ENCODE measurements at places on chromosomes 12 and 14.

DNA sequence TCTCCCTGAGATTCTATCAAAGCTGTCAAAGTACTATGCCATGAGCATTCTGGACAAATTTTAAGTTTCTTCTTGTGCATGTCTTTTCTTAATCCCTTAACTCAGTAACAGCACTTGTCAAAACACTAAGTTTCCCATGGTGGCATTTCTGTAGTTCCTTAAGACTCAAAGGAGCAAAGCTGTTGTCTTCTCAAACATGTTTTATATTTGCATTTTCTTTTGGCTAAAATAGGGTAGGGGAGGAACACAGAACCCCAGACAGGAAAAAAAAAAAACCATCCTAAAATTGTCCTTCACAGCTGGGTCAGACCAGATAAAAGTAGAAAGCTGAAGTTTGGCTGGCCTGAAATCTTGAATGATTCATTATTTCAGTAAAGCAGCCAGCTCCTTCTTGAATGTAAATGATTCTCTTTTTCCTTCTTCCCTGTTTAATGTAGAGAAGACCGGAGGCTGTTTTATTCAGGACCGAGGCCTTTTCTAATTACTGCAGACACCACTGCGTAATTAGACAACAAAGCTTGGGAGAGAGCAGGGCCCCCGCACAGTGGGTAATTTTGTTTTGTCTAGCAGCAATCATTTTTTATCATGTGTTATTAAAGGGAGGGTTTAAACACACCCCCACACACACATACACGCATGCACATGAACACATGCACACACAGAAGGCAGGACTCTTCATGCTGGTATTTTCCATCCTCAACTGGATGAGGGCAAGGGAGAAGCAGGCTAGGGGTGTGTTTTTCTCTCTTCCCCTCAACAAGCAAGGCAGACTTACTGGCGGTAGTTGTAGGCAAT, 51.0 kb downstream of the PAH start:
- DNase-seq, result no peak

- no peak for DNase-seq
Observed at GRCh38 chr14:89036371-89036770, 211.9 kb downstream of the TTC8 start.

GRCh38 chr14:103899316-103899715, 28.9 kb upstream of the TDRD9 start:
- DNase-seq, result no peak

DNA sequence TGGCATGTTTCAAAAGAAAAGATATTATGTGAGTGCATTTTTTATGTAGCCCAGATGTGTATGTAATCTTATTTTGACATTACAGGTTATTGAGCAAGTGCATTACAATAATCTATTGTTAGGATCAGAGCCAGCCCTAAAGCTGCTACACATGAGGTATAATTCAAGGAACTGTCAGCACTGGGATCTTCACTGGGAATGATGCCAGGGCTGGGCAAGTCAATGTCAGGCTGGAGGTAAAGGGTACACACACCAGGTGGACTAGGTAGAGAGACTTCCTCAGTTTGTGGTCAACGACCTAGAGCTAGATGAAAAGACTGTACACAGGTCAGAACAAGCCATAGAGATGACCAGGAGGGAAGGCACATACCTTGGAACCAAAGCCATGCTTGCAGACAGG, 15.4 kb downstream of the TRIM9 start:
- DNase-seq, result no peak

DNA sequence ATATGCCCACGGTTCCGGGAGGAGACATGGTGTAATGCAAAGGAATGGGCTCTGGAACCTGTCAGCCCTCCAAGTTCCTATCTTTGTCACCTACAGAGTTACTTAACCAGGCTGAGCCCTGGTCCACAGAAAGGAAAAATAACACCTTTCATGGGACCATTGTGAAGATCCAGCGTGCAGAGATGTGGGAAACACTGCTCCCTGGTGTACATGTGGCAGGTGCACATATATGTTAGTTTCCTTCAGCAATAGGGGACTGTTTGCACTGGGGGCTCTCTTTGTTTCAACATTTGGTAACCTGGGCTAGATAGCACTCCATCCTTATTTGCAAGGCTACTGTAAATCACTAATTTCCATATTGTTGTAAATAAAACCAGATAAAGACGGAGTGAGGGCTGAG, 72.3 kb downstream of the ANO2 start:
- no peak for DNase-seq

- DNase-seq, result no peak
Observed at GRCh38 chr12:93145086-93145485, 216.0 kb upstream of the EEA1 start.

DNA sequence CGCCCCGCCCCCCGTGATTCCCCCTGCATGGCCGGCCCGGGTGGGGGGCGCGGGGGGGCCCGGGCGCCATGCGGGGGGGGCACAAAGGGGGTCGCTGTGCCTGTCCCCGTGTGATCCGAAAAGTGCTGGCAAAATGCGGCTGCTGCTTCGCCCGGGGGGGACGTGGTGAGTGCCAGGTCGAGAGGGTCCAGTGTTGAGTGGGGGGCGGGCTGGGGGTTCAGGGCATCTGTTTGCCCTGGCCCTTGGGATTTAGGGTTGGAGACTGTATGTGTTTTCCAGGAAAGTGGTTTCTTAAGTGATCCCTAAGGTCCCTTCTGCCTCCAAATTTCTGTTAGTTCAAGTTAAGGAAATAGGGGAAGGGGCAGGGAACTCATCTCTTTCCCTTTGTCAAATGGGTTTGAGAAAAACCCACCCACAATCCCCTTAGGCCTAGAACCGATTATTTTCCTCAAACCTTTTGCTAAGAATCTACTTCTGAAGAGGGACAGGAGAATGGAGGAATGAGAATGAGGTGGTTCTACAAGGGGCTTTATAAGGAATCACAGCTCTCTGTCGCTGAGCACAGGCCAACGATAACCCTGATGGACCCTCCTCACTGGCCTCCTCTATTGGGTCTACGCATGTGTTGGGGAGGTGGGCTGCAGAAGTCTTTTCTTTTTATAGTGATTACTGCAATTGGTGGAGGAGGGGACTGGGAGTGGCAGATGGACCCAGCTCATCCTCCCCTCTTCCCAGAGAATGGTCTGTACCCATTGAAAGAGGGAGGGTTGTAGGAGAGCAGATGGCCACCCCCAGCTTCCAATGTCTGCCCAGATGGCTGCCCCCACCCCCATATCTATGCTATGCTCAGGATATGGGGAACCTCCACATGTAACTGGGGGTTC, 834 bp downstream of the ARHGEF25 start:
- no peak for DNase-seq

DNA sequence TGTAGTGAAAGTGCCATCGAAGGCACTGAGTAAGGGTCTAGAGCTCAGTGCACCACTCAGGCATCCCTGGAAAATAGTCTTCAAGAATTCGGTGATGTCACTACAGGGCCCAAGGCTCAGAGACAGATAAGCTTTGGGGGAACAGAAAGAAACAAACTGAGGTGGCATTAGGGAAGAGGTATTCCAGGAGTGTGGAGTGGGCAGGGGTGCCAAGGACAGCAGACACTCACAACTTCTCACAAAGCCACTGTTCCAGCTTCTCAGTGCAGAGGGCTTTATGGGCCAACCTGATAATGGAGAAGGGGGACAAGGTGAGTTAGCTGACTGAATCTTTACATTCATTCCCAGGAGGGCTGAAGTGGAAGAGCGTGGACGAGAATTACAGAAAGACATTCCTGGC, 2.1 kb downstream of the LALBA start:
- no peak for DNase-seq

DNA sequence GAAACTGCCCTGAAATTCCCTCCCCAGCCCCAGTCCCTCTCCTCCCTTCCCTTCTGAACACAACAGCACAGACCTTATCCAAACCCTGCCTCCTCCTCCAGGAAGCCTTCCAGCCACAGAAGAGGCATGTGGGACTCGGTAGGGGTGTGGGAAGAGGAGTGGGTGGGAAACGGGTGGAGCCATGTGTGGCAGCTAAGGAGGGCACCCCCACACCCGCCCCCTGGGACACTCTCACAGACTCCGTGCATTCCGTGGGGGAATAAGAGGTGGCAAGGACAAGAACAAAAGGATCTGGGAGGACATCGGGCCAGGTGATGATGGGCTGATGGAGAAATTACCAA, 24.4 kb downstream of the SLC6A12 start:
- DNase-seq, result no peak

- no peak for DNase-seq
Observed at GRCh38 chr14:99602788-99603415, 1.1 kb downstream of the CCDC85C start.

DNA sequence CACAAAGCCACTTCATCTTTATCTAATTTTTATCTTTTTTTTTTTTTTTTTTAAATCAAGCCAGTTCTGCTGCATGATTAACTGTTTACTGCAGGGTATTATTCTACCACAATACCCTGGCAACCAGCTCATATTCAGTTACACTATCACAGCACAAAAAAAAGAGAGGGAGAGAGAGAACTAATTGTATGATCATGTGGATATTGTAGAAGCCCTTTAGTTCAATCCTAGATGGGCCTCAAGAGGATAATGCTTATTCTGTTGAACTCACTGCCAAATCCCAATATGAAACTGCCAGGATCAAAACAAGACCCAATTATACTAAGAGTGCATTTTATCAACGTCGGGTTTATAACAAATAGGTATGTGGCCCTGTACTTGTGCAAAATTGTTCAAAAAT, 51.5 kb downstream of the MED13L start:
- no peak for DNase-seq

- no peak for DNase-seq
Observed at GRCh38 chr14:94341656-94342333, 18.7 kb upstream of the SERPINA6 start.

GRCh38 chr12:106113824-106114446, 24.8 kb downstream of the NUAK1 start:
- DNase-seq, result no peak

- DNase-seq, result no peak
Observed at GRCh38 chr12:115417610-115418009, 733.6 kb upstream of the TBX3 start.

DNA sequence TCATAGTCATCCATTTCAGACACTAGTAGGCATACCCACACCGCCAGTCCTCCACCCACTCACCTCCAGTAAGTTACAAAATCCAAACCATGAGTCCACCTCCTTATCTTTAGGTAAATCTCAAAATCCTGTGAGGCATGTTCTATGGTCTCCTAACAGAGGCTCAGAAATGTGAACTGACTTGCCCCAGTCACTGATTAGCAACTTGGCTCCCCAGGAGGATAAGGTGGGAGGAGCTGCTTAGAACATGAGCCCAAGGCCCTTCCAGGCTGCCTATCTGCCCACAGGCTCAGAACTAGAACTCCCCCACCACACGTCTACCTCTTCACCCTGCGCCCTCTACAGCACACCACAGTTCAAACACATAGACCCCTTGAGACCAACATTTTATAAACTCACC, 19.9 kb downstream of the SETD3 start:
- no peak for DNase-seq

- DNase-seq, result no peak
Observed at GRCh38 chr12:95204141-95204866, 13.0 kb downstream of the FGD6 start.

DNA sequence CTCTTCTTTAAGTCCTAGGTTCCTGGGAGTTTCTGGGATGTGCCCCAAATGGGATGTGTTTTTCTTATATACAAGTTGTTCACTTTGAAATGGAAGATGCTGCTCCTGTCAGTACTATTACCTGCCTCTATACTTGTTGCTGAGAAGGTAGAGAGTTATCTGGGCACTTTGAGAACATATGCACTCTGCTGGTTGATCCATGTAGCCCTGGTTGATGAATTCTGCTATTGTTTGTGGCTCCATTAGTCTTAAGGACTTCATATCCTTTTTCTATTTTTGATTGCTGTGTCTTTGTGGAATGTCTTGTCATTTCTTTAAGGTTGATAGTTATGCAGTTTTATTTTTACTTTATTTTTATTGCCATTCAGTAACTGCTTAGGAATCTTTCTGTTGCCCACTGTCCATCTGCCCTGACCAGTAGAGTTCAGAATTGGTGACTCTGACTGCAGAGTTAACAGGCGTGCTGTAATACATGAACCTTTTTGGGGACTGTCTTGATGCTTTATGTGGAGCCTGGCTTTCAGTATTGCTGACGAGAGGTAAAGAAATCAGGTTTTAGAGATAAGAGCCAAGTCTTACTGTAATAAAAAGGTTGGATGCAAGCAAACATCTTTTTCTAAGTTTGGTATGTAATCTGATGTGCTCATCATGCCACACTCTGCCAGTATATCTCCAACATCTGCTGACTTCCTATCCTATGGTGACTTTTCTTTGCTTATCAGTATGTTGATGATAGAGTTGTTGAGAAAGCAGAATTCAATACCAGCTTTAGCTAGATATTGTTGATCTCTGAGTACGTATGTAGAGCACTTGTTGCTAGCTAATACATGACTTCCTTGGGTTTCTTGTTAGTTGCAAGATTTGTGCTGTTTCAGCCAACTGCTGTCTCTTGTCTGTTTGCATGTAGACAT, 1.6 kb downstream of the GMPR2 start:
- DNase-seq, result no peak

- DNase-seq, result no peak
Observed at GRCh38 chr14:77039285-77040058, 11.0 kb upstream of the IRF2BPL start.

- DNase-seq, result no peak
Observed at GRCh38 chr14:95340201-95340697, 20.5 kb upstream of the CLMN start.

DNA sequence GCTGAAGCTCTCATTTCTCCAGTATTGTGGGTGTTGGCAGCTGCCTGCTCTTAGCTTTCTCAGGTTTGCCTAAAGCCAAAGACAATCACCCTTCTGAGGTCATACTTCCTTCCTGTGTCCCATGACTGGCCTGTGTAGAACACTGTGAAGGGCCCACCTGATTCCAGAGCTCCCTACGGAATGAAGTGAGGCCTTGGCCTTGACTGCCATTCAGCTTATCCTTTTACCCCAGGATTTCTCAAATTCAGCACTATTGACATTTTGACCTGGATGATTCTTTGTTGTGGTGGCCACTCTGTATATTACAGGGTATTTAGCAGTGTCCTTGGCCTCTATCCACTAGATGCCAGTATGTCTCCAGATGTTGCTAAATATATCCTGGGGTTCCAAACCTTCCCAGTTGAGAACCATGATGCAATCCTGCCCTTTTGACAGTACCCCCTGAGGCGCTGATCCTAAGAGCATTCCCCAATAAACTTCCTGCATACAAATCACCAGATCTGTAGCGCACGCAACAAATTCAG, 112.3 kb upstream of the KRR1 start:
- no peak for DNase-seq

DNA sequence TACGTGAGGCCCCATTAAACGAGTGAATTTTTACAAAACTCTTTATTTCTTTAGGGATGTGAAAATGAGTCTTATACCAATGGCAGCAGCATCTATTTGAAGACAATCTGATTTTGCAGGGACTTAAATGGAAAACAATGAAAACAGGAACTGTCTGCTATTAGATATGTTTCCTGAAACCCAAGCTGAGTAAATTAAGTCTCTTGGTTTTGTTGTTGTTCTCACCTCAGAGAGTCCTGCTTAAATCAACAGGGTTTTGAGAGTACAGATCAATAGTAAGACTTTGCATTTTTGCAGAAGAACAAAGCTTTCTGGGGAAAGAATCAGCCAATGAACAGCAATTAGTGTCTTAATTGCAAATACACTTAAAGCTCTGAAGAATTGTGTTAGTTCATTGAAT, 39.1 kb upstream of the LGR5 start:
- no peak for DNase-seq

- DNase-seq, result no peak
Observed at GRCh38 chr12:56375598-56376434, 13.2 kb upstream of the APOF start.
